Fibroblast of skin of right biceps (primary cell): ENCODE measurements at places on chromosomes 7 and 10.

- DNase-seq, result no peak
Observed at GRCh38 chr10:54094321-54094720, 706.7 kb downstream of the PCDH15 start.

DNA sequence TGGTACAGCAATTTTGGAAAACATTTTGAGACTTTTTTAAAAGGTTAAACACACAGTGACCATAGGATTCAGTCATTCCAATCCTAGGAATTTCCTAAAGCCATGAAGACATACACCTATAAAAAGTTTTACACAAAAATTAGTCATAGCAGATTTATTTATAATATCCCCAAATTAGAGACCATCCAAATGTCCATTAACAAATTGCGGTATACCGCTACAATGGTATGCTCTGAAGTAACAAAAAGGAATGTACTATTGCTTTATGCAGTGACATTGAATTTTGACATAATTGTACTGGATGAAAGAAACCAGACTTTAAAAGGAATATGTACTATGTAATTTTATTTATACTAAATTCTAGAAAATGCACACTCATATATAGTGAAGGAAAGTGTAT is 362.8 kb downstream of the HGF start:
- no peak for DNase-seq

DNA sequence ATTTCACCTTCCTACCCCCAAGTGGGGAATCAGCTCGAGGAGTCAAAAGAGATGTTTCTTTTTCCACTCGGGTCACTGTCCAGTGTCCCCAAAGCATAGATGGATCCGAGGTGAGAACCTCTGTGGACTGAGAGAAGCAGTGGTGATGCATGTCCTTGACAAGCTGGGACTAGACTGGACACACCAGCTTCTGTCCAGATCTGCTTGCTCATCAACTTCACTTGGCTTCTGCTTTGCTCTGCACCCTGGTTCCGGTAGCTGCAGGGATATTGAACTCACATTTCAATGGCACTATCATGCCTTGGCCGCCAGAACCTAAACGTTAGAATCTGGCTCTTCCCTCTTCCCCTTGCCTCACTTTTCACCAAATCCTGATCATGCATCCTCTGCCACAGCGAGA is 50.3 kb upstream of the CXCL12 start:
- DNase-seq, result no peak

GRCh38 chr10:127919418-127920271 is 12.7 kb downstream of the PTPRE start:
- peak; percentile 2 for DNase-seq

GRCh38 chr7:74365322-74366022 is 76.3 kb downstream of the CLIP2 start:
- peak; percentile 67 for DNase-seq

DNA sequence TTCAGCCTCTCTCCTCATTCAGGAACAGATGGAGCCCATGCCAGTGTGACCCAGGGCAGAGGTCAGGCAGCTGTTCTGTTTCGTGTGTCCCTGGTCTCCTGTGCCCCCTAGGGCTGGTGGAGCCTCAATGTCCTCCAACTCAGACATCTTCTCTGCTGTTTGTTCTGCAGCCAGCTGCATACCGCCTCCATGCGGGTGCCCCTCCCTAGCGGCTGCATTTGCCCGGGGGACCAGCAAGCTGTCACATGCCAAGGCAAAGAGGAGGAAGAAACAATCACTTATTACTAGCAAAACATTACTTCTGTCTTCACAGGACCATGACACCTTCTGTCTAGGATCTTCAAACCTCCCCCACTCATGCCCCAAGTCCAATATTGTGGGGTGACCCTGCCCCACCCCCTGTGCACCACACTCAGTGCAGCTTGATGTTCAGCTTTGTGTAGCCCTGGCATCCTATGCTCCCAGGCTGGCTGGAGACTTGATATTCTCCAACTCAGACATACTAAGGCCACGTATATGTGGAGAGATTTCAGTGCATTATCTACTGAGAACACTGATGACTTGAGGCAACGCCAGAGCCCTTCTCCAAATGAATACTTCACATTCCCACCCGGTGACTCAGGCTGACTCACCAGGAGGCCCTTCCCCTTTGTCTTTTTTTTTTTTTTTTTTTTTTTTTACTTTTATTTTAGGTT is 188.9 kb downstream of the SKIDA1 start:
- DNase-seq, result peak; percentile 99

DNA sequence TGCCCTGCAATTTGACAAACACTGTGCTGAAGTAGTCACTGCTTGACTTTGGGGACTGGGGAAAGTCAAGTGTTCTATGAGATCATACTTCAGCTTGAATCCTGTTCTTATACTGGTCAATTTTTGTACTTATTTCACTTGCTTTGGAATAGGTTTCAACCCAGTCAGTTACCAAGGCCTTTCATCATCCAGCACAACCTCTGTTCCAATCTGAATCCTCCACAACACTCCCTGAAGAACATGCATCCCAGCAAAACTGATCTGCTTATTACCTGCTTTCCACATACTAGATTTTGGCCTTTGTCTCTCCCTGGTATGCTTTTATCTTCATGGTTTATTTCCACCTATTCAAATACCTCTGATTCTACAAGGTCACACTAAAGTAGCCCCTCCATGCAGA is 29.5 kb downstream of the DPY19L1 start:
- DNase-seq, result no peak

DNA sequence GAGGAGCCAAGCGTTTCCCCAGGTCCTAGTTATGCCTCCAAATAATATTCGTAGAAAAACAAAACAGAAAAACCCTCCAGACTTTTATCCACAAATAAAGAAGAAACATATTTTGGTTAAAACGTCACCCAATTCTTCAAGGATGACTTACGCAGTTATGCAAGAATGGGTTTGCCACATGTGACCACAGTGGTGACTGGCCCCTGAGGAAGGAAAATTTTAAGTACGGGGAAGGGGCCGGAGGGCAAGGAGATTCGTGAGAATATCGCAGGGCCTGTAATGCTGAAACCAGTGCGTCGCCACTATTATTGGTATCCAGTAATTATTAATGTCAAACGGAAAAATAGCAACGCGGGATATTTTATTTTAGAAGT is 537 bp upstream of the MRPS24 start:
- peak; percentile 94 for DNase-seq

DNA sequence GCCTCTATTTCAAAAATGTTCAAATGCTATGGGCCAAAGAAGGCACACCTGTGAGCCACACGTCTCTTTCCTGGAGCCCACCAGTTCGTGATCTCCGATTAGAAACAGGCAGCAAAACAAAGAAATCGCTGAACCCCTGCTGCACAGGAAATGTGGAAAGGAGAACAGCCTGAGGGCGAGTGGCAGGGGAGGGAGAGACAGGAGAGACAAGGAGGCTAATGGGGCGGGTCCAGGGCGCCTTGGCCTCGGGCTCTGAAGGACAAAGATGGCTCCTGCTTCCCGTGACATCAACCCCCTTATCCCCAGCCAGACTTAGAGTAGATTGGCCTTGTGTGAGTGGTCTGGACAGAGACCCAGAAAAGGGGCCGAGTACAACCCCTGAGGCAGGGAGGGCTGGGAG is 62.4 kb upstream of the DOCK1 start:
- no peak for DNase-seq
